Daoy (cell line): ENCODE measurements at places on chromosomes 6 and 20. TPM values are rescaled to one million over a fixed set of nuclear protein-coding genes. Genes with fewer than 3 reads are reported as not detected.

Gene KIF25
- not detected in 2 replicates for total RNA-seq

Gene CASS4
- total RNA-seq = 0.09 and 0.17 TPM in 2 replicates

Gene PPIL6
- total RNA-seq = 3.8 and 4.5 TPM in 2 replicates

Gene B4GALT5
- 18.2 and 19.8 TPM in 2 replicates for total RNA-seq

Gene SYNGAP1
- 1.1 and 3.7 TPM in 2 replicates for total RNA-seq

Gene KCNK5
- total RNA-seq = 5.2 and 7.1 TPM in 2 replicates

Gene NAPB
- 4.8 and 5.6 TPM in 2 replicates for total RNA-seq

Gene E2F3
- 5.6 and 8.1 TPM in 2 replicates for total RNA-seq

Gene DNAH8
- total RNA-seq = under 0.01 TPM in 1 of 2 replicates, not detected in the other

Gene EDN1
- total RNA-seq = 30.2 and 36.6 TPM in 2 replicates

Gene ZBTB12
- 7.5 and 9.8 TPM in 2 replicates for total RNA-seq
